Activated T-helper 2 cell treated with anti-CD3 and anti-CD28 coated beads, Interferon-gamma antibody, Interleukin-2, Interleukin-4, amounts not matched to agents 10 μg/mL and 5 μg/mL and 100 μg/mL, durations not matched to agents 14 hours and 24 hours and 36 hours (primary cell): ENCODE measurements at places on chromosomes 2 and 18. TPM values are rescaled to one million over a fixed set of nuclear protein-coding genes. Genes with fewer than 3 reads are reported as not detected.

Gene TP53I3
- 2.7 and 3.1 TPM in 2 replicates for total RNA-seq

Gene CLEC4F
- 0.11 TPM in 1 of 2 replicates, not detected in the other for total RNA-seq

Gene GALNT14
- 0.50 and 0.90 TPM in 2 replicates for total RNA-seq

Gene LYG1
- 2.0 and 2.2 TPM in 2 replicates for total RNA-seq

Gene UPP2
- not detected in 2 replicates for total RNA-seq

Gene DAPL1
- total RNA-seq = not detected in 2 replicates

Gene TNFRSF11A
- total RNA-seq = 38.2 and 43.0 TPM in 2 replicates

Gene GMCL1
- total RNA-seq = 29.2 and 29.3 TPM in 2 replicates

Gene SERPINB10
- not detected in 2 replicates for total RNA-seq

Gene HOXD12
- not detected in 2 replicates for total RNA-seq

Gene TXNDC2
- 0.21 and 0.39 TPM in 2 replicates for total RNA-seq

Gene NPPC
- 0.23 and 0.41 TPM in 2 replicates for total RNA-seq

Gene RBM43
- total RNA-seq = 2.6 and 2.8 TPM in 2 replicates

Gene POTEJ
- total RNA-seq = not detected in 2 replicates

Gene RAB11FIP5
- 10.7 and 11.7 TPM in 2 replicates for total RNA-seq

Gene AQP12A
- total RNA-seq = not detected in 2 replicates

Gene STAT4
- total RNA-seq = 92.2 and 96.9 TPM in 2 replicates

Gene ABHD3
- 29.6 and 31.2 TPM in 2 replicates for total RNA-seq

Gene NPAS2
- total RNA-seq = 4.2 and 5.6 TPM in 2 replicates

Gene TTR
- total RNA-seq = not detected in 2 replicates

Gene GALM
- 42.1 and 43.0 TPM in 2 replicates for total RNA-seq

Gene LIPG
- total RNA-seq = 0.53 and 0.59 TPM in 2 replicates
